ENCODE measurements at places on chromosomes 1 and 21. TPM values are rescaled to one million over a fixed set of nuclear protein-coding genes. Genes with fewer than 3 reads are reported as not detected.
A peak's percentile ranks its signal among the peaks of the same experiment; 100 is the strongest.

MAEL gene
- polyA plus RNA-seq = 0.12 TPM

UTS2 gene
- not detected for polyA plus RNA-seq

FCMR gene
- 120 TPM for polyA plus RNA-seq

DNA sequence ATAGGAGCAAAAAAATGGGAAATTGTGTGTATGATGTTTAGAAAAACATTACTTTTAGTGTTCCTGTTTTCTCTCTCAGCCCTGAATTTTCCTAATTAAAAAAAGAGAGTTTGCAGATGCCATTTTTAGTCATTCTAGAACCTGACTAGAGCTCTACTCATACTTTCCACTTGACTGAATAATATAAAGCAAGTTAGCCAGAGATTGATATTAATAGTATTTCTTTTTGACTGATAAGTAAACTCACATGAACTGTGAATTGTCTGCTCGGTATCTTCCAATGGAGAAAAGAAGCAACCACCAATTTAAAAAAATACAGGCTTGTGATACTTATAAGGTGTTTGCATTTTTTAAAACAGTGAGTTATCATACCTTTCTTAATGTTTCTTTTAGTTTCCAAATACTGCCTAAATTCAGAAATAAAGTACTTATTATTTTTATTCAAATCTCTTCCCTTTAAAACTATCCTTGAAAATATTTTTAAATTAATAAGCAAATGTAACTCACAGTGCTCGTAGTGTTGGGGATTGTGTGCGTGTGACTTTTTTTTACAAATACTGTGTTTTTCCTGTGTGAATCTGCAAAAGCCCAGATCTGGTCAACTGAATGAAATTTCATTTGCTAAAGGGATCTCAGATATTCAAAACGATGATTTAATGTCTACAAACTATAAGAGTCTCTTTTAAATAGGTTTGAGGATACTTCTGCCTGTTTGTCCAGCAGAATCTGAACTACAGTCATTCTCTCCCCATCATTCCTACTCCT, 9.8 kb downstream of the RAP1A start:
- peaks cover 33% of the 10 kb centered on the region for H3K4me1 ChIP-seq
- no peak for DNase-seq
- H3K36me3 ChIP-seq = no peaks in the 10 kb centered on the region
- peak overlapping the region; percentile 53 for H3K27ac ChIP-seq
- H3K4me3 ChIP-seq = peak overlapping the region; percentile 36

GRCh38 chr1:193569096-193569982, 382.9 kb upstream of the B3GALT2 start:
- H3K4me3 ChIP-seq = no peak overlapping the region
- H3K27ac ChIP-seq = no peak overlapping the region
- no peaks in the 10 kb centered on the region for H3K4me1 ChIP-seq
- DNase-seq = no peak
- H3K36me3 ChIP-seq = no peaks in the 10 kb centered on the region

ARHGAP30 gene
- 57.1 TPM for polyA plus RNA-seq

PROX1 gene
- polyA plus RNA-seq = not detected

ZNF695 gene
- 1.2 TPM for polyA plus RNA-seq

- H3K4me3 ChIP-seq = no peak overlapping the region
- DNase-seq = no peak
- no peak overlapping the region for H3K27ac ChIP-seq
- H3K36me3 ChIP-seq = peaks cover 67% of the 10 kb centered on the region
- H3K4me1 ChIP-seq = peaks cover 7% of the 10 kb centered on the region
These were observed 19.8 kb upstream of the LSS start for GRCh38 chr21:46248422-46248782.

- no peaks in the 10 kb centered on the region for H3K36me3 ChIP-seq
- H3K4me1 ChIP-seq = peaks cover 28% of the 10 kb centered on the region
- H3K27me3 ChIP-seq = peaks cover 14% of the 10 kb centered on the region
- H3K4me3 ChIP-seq = no peak overlapping the region
- no peak for DNase-seq
- no peak overlapping the region for H3K27ac ChIP-seq
These were observed 1.2 kb downstream of the ATP2B4 start for GRCh38 chr1:203627851-203628200.

- DNase-seq = no peak
- H3K27me3 ChIP-seq = no peaks in the 10 kb centered on the region
- H3K27ac ChIP-seq = no peak overlapping the region
- peaks cover 4% of the 10 kb centered on the region for H3K4me1 ChIP-seq
- peaks cover 13% of the 10 kb centered on the region for H3K36me3 ChIP-seq
- H3K4me3 ChIP-seq = no peak overlapping the region
These were observed 9.5 kb upstream of the TMEM39B start for GRCh38 chr1:32063261-32063681.

GRCh38 chr21:37553078-37553481, 186.5 kb downstream of the DYRK1A start:
- H3K27me3 ChIP-seq = no peaks in the 10 kb centered on the region
- H3K36me3 ChIP-seq = no peaks in the 10 kb centered on the region
- no peak for DNase-seq
- H3K4me3 ChIP-seq = no peak overlapping the region

- no peaks in the 10 kb centered on the region for H3K27me3 ChIP-seq
- no peak for DNase-seq
- no peaks in the 10 kb centered on the region for H3K36me3 ChIP-seq
- H3K4me3 ChIP-seq = no peak overlapping the region
These were observed 526.4 kb upstream of the USP24 start for GRCh38 chr1:55741516-55741915.

ADGRL2 gene
- 0.53 TPM for polyA plus RNA-seq

Data from GM12878 (cell line).